Activated CD4-positive, alpha-beta T cell treated with anti-CD3 and anti-CD28 coated beads, Interleukin-2, amount 10 ng/mL, durations not matched to agents 7 days and 5 days (primary cell): ENCODE measurements at places on chromosomes 6 and 20. TPM values are rescaled to one million over a fixed set of nuclear protein-coding genes. Genes with fewer than 3 reads are reported as not detected.

The GPR6 gene
- total RNA-seq: not detected

The ISM1 gene
- total RNA-seq: 1.3 TPM

The PNRC1 gene
- 95.0 TPM for total RNA-seq

The MEP1A gene
- not detected for total RNA-seq
